ENCODE measurements at places on chromosomes 1 and 21.
A peak's percentile ranks its signal among the peaks of the same experiment; 100 is the strongest.

DNA sequence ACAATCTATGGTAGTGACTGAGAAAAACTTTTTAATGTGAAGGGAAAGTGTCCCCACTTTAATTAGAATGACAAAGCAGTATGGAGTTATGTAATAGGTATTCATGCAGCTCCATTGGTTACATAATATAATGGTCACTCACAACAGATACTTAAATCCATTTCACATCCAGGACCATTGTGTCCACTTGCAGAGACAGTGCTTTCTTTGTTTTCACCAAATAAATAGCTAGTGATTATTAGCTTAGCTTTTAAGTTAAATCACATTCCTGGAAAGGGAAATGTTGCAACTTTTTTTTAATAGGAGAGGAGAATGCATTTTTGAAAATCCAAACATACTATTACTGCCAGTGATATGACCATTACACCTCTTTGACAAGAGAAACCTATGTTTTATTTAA is 22.9 kb downstream of the RGL1 start:
- no peak for DNase-seq

GRCh38 chr1:55535724-55536544 is 320.8 kb upstream of the USP24 start:
- no peak for DNase-seq

DNA sequence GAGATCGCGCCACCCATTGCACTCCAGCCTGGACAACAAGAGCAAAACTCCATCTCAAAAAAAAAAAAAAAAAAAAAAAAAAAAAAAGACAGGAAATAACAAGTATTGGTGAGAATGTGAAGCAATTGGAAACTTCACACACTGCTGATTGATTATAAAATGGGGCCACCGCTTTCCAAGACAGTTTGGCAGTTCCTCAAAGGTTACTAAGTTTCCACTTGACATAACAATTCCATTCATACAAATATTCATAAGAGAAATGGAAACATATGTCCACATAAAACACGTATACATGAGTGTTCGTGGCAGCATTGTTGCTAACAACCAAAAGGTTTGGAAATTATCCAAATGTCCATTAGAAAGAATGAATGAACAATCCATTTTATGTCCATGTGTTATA is 26.3 kb downstream of the USP24 start:
- DNase-seq: peak; percentile 29

DNA sequence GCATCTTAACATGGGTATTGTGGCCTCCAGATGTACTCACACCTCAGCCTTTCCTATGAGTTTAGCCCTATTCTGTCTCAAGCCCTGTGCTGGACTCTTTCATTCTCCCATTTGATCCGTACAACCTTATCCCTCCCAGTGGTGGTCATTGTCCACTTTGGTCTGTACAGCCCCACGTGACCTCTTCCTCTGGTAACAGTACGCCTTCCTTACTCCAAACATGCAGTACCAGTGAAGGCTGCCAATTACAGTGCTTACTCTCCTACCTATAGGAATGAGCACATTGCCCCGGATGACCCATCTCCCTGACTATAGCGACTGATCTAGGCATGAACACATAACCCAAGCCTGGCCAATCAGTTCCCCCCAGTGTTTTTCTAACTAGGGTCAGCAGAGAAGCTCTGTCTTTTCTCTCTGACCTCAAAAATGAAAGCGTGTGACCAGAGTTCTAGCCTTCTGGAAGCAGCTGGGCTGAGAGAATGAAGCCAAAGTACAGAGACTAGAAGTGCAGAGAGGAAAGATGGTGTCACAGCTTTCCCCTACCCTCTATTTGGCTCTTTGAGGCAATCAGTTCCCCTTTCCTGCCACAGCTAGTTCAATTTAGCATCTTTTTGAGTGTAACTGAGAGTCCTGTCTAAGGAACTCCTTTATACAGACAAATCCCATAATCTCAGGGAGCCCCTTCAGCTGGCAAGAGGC is 9.9 kb upstream of the QSOX1 start:
- no peak for DNase-seq

GRCh38 chr1:77888081-77888780 is at the start of gene NEXN:
Gene NEXN, plus strand, starts transcription at chr1:77888624. Its CDS starts 27,483 bp downstream, at chr1:77916107.
- peak; percentile 9 for DNase-seq

DNA sequence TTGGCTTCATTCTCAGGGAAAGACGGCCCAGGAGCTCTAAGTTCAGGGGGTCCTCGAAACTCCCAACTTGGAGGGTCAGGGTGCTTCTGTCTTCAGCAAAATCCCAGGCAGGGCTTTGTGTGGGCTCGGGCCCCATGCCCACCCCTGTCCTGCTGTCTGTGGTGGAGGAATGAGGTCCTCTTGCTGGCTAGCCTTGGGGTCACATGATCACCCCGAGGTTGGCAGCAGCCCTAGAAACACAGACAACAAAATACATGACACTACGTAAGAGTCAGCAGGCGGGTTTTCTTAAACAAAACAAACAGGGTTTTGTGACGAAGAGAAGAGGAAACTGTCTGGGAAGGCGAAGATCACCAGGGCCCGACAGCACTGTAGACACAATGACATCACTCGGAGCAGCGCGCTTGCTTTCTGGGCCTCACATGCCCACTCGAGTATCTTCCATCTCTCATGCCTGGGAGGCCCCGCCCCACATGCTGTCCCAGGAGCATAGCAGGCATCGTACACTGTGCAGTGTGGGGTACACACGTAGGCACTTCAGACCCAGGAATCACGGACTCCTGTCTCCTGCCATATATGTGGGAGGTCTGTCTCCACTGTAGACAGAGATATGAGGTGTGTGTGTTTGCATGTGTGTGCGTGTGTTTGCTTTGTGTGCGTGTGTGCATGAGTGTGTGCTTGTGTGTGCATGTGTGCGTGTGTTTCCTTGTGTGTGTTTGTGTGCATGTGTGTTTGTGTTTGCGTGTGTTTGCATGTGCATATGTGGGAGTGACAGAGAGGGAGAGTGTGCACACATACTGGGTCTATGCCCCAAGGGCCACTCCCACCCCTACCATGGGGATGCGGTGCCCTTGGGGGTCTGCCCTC is 94.7 kb downstream of the SIK1 start:
- no peak for DNase-seq

DNA sequence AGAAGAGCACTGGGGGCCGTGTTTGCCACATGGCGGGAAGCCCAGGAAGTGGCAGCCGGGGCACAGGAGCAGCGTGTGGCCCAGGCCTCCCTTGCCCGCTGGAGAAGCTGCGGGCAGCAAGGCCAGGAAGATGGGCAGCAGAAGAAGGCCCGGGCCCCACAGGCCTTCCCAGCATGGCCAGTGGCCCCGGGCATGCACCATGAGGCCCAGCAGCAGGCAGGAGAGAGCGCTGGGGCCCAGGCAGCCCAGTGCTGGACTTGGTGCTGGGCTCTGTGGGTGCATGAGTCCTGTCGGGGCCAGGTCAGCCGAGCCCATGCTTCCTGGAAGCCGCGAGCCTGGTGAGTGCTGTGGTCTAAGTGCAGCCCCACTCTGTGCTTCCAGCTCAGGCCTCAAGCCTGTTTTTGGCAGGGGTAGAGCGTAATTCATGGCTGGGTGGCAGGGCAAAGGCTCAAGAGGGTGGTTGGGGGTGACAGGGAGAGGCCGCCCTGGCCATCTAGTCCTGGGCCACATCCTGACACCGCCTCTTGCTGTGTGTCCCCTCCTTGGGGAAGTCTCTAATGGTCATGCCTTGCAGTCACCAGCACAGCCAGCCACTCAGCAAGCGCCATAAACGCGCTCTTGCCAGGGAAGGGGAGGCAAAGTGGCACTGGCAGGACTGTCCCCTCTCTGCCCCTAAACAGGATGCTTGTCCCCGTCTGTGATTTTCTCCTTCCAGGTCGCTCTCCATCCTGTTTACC is 21.3 kb downstream of the MTHFR start:
- no peak for DNase-seq

- DNase-seq: no peak
Observed at GRCh38 chr1:36256558-36257374, 32.5 kb downstream of the THRAP3 start.

DNA sequence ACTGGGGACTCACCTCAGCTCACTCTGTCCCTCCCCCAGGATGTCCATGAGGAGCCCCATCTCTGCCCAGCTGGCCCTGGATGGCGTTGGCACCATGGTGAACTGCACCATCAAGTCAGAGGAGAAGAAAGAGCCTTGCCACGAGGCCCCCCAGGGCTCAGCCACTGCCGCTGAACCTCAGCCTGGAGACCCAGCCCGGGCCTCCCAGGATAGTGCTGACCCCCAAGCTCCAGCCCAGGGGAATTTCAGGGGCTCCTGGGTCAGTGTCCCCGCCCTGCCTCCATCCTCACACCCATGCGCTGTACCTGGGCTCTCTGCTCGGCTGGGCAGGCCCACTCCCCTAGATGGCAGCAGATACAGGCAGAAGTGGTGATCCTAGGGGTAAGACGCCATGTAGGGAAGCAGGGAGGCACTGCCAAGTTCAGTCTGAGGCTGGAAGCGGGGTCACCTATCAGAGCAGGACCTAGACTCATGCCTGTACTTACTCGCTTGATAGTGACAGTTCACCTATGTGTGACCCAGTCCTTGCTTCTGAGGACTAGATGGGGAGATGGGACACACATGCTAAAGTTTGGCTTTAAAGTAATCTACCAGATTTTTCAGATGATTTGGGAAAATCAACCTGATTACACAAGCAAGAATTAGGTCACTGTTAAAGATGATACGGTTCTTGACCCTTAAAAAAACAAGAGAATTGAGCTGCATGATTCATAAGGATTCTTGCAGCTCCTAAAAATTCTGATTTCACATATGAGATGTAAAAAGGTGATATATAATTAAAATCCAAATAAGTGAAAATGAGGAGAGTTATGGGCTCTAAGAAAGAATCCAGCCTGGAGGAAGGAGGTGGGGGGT is 38.7 kb downstream of the ETNK2 start:
- DNase-seq: no peak

GRCh38 chr21:37737996-37738395 is 178.3 kb downstream of the KCNJ6 start:
- DNase-seq: no peak

DNA sequence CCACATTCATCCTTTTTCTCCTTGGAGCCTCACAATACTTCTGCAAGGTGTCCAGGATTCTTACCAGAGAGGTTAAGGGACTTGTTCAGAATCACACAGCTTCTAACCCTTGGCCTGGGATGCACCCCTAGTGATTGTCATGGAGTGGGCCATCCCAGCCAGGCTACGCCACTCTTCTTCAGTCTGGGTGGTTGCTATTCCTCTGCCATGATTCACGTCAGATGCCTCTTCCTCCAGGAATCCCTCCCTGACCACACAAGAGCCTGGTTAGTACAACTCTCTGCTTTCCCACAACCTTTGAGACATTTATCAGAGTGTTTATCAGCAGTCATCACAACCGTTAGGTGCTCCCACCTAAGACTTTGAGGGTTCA is 121.8 kb downstream of the EPHB2 start:
- DNase-seq: no peak

DNA sequence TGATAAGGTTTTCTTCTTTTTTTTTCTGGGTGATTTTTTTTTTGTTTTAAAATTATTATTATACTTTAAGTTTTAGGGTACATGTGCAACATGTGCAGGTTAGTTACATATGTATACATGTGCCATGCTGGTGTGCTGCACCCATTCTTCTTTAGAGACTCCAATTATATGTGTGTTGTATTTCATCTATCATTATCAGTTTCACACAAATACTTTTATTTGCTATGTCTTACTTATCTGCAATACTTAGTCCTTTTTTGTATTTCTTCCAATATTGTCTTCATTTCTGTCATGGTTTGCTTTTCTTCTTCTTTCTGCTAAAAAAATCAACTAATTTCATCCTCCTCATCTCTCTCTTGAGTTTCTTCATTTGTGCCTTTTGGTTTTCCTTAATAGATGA is 3.9 kb upstream of the PDE4B start:
- DNase-seq: no peak

DNA sequence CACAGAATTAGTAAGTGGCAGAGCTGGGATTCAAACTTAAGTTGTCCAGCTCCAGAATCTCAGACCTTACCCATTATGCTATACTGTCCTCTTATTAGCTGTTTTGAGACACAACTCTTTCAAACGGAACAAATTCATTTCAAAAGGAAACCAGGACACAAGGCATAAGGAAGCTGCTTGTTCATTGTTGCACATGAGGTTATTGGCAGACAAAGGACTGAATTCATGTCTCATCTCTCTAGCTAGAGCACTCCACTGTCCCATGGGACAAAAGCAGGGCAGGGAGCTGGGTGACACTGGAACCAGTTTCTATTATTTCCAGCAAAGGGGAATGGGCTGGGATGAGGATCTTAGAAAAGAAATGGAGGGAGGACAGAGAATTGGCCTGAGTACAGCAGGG is 26.4 kb downstream of the CHI3L2 start:
- no peak for DNase-seq

DNA sequence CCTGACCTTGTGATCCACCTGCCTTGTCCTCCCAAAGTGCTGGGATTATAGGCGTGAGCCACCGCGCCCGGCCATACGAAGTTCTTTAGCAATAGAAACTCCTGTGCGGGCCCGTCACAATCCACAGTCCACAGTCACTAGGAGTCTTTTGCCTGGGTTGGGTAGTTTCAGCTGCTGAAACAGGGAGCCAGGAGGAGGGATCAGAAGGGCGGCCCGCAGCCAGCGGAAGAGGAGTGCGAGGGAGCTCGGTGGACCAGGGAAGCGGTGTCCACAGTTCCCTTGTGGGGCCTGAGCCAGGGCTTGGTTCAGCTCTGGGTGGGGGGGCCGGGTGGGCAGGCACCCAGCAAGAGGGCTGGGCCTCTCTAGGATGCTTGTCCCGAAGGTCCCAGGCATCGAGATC is 17.9 kb upstream of the HSPG2 start:
- no peak for DNase-seq

Measured in NCI-H446 (cell line).